A673 (cell line): ENCODE measurements at places on chromosomes 1 and 21. TPM values are rescaled to one million over a fixed set of nuclear protein-coding genes. Genes with fewer than 3 reads are reported as not detected.
A peak's percentile ranks its signal among the peaks of the same experiment; 100 is the strongest.

DNA sequence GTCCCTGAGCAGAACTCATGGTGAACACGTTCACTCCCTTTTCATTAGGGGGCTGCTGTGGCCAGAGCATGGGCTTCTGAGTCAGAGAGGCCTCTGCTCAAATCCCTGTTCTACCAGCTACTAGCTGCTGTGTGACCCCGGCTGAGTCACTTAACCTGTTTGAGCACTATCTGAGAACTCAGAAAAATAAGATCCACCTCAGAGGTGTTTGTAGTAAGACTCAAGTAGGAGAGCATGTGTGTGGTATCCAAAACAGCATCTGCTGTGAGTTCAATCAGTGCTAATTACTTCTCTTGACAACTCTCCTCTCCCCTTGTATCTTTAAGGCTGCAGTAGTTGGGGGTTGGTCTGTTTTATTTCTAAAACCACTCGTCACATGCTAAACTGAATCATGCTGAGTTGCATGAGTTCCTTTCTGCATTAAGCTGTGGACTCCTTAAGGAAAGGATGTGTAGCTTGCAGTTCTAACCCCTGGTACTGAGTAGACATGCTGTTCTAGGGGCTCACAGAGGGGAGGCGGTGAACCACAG lies 39.7 kb upstream of the JUN start:
- H3K27ac ChIP-seq: no peak overlapping the region
- no peaks in the 10 kb centered on the region for H3K4me1 ChIP-seq
- no peak for DNase-seq
- H3K27me3 ChIP-seq: no peaks in the 10 kb centered on the region
- H3K4me3 ChIP-seq: no peak overlapping the region

Gene UMODL1
- not detected in 2 replicates for total RNA-seq

Gene DCST1
- total RNA-seq: not detected in 2 replicates

DNA sequence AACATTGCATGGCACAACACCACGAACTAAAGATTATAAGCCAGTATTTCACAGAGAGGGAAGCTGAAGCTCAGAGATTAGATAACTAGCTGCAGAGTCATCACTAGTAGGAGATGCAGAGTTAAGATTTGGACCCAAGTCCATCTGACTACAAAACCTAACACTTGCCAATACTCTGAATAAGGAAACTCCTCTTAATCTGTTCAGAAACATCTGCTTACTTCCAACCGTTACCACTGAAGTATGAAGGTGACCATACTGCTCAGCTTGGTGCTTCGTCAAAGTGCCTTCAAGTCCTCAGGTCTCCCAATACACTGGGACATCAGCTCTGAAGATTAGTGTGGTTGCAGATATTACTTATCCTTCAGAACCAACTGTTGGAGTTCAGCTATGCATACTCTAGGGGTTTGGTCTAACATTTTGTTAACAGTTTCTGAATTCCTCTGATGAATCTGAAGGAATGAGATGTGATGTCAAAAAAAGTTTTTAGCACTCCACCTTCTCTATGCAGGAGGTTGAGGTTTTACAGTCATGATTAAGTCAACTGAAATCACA lies 179.6 kb downstream of the TPR start:
- DNase-seq: no peak
- no peaks in the 10 kb centered on the region for H3K27me3 ChIP-seq
- H3K36me3 ChIP-seq: peaks cover 19% of the 10 kb centered on the region
- H3K4me3 ChIP-seq: no peak overlapping the region

DNA sequence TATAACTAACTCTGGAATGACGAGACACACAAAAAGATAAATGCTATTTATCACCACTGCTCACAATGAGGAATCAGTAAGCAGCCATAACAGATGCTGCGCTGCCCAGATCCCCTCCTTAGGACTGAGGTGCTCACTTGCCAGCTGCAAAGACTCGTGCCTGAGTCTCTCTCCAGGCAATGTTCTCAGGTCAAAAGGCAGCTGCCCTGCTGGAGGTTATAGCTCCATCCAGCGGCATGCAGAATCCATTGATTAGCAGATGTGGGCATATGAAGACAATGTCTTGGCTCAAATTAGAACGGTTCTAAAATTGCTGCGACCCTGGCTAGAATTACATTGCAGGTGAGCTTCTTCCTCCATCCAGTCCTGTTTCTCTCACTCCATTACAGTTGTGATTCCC lies 328.2 kb upstream of the CHRM3 start:
- no peaks in the 10 kb centered on the region for H3K4me1 ChIP-seq
- H3K36me3 ChIP-seq: no peaks in the 10 kb centered on the region
- no peak overlapping the region for H3K27ac ChIP-seq
- DNase-seq: no peak
- H3K4me3 ChIP-seq: no peak overlapping the region

GRCh38 chr1:185291652-185292051 lies 25.4 kb downstream of the IVNS1ABP start:
- peak overlapping the region; percentile 28 for H3K27ac ChIP-seq
- no peak for DNase-seq

DNA sequence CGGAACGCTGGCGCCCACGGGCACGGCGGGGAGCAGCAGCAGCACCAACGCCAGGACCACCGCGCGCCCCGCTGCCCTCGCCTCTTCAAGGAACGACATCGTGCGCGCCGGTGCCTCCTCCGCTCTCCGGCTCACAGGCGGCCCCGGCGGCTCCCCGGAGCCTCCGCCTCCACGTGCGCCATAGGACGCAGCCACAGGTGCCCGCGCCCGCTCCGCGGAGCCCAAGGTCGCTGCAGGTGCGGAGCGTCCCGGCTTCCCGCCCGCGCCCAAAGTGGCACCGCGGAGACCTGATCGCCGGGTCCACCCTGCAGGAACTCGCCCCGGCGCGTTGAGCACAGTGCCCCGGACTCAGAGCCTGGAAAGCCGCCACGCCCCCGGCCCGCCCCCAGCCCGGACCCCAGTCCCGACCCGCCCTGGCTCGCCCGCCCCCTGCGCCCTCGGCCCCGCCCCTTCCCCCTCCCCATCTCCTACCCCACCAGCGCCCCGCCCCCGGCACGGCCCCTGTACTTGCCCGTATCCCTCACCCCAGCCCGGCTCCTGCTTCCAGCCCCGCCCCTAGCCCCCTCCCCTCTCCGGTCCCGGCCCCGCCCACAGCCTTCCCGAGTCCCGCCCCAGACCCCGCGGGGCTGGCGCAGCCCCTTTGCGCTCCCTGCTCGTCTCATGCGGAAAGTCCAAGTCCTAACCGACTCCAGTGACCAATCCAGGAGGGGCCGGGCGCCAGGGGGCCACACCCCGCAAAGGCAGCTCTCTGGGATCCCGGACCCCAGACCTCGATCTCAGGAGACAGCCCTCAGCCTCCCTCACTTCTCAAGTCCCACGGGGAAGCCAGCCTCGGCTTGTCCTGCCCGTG lies at the start of gene MEGF6:
MEGF6 (minus strand) TSS at position 339 of the 850 bp plus-strand sequence; CDS start at position 99, 240 bp downstream.
- peaks cover 8% of the 10 kb centered on the region for H3K4me1 ChIP-seq
- no peaks in the 10 kb centered on the region for H3K36me3 ChIP-seq
- no peaks in the 10 kb centered on the region for H3K27me3 ChIP-seq
- peak within 1 kb of the TSS; percentile 65 for H3K4me3 ChIP-seq
- peak within 1 kb of the TSS; percentile 49 for H3K27ac ChIP-seq
- peak; percentile 89 for DNase-seq

- no peaks in the 10 kb centered on the region for H3K36me3 ChIP-seq
- DNase-seq: no peak
- H3K27me3 ChIP-seq: no peaks in the 10 kb centered on the region
- no peak overlapping the region for H3K27ac ChIP-seq
- H3K4me1 ChIP-seq: peaks cover 9% of the 10 kb centered on the region
- H3K4me3 ChIP-seq: no peak overlapping the region
Observed at GRCh38 chr1:12369258-12369657, 139.4 kb downstream of the VPS13D start.

- H3K27me3 ChIP-seq: no peaks in the 10 kb centered on the region
- H3K27ac ChIP-seq: no peak overlapping the region
- no peak overlapping the region for H3K4me3 ChIP-seq
- H3K4me1 ChIP-seq: peaks cover 11% of the 10 kb centered on the region
- no peak for DNase-seq
Observed at GRCh38 chr1:59455206-59455605, 158.3 kb downstream of the FGGY start.

Gene TMIGD3
- total RNA-seq: not detected in 2 replicates

DNA sequence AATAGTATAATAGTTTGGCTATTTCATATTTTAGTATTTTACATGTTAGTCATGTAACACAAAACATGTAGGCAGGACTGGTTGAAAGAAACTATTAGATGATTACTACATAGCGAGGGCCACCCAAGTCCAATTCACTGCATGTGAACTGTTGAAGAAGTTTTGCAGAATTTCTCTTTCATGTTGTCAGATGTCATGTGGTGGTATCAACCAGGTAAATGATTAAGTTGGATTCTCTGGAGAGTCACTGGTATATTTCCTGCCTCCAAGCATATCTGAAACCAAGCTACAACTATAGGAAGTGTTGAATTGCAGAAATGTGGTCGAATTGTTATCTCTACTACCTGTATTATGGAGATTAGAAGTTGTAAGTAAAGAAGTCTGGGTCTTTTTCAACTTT lies 137.8 kb upstream of the DPYD start:
- H3K27ac ChIP-seq: no peak overlapping the region
- DNase-seq: no peak
- H3K4me3 ChIP-seq: no peak overlapping the region
- peaks cover 4% of the 10 kb centered on the region for H3K4me1 ChIP-seq
- H3K36me3 ChIP-seq: no peaks in the 10 kb centered on the region
- H3K27me3 ChIP-seq: no peaks in the 10 kb centered on the region

GRCh38 chr1:12164210-12164609 lies 2.6 kb upstream of the TNFRSF1B start:
- no peaks in the 10 kb centered on the region for H3K36me3 ChIP-seq
- H3K27ac ChIP-seq: no peak overlapping the region
- no peak for DNase-seq
- H3K4me1 ChIP-seq: no peaks in the 10 kb centered on the region
- H3K27me3 ChIP-seq: peaks cover 35% of the 10 kb centered on the region
- H3K4me3 ChIP-seq: no peak overlapping the region
